NAMALWA (cell line): ENCODE measurements at places on chromosomes 5 and 9.

DNA sequence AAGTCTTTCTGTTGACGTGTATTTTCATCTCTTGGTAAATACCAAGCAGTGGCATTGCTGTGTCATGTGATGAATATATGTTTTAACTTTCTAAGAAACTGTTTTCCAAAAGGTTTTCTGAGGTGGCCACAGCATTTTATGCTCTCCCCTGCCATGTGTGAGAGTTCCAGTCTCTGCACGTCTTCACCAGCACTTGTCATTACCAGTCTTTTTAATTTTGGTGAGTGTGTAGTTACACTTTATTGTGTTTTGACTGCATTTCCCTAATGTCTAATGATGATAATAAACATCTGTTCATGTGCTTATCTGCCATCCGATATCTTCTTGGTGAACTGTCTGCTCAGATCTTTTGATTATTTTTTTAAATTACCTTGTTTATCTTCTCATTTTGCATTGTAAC lies 27.4 kb upstream of the GADD45G start:
- no peak for DNase-seq

- DNase-seq = no peak
These were observed 24.8 kb upstream of the LOX start for GRCh38 chr5:122102825-122103224.

- peak; percentile 60 for DNase-seq
These were observed 70.3 kb upstream of the EQTN start for GRCh38 chr9:27367175-27367798.

DNA sequence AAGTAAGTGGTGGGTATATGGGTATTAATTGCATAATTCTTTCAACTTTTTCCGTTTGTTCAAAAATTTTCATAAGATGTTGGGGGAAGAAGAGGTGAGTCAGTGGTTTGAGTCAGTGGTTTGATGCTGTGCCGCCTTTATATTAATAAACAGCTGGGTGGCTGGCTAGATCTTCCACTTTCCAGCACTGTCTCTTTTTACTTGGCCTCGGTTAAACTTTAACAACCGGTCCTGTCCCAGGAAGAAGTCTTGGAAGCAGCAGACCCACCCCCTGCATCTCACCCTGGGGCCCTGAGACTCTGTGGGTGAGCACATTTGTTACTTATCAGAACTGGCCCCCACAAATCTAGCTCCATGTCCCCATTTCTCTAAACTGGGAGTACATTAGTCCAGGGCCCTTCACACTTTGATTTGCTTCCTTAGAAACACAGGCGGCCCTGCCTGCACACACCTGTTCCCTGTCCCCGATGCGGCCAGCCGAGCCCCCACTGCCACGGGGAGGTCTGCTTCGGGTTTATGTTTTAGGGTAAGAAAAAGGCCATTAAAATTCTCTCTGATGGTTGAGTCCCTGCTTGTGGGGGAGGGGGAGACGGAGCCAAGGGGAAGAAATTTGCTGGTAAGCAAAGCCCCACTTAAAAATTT lies 90.7 kb downstream of the PTCH1 start:
- DNase-seq = no peak

GRCh38 chr9:93100276-93100636 lies 4.2 kb downstream of the CARD19 start:
- DNase-seq = no peak

DNA sequence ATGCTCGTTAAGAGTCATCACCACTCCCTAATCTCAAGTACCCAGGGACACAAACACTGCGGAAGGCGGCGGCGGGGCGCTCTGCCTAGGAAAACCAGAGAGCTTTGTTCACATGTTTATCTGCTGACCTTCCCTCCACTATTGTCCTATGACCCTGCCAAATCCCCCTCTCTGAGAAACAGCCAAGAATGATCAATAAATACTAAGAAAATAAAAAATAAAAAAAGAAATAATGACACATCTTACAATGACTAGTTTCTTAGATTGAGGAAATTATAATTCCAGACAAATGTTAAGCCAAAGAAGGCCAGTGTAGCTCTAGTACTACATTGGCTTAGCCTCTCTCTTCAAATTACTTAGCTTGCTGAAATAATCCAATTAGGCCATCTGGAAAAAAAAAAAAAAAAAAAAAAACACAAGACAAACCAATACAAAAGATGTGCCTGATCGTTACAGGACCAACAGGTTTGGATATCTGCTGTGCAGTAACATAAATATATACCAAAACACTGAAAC lies 58.0 kb downstream of the ANXA2R start:
- no peak for DNase-seq

GRCh38 chr5:90803381-90803780 lies 244.8 kb downstream of the ADGRV1 start:
- no peak for DNase-seq

GRCh38 chr5:111163000-111163399 lies 61.2 kb upstream of the CAMK4 start:
- no peak for DNase-seq

DNA sequence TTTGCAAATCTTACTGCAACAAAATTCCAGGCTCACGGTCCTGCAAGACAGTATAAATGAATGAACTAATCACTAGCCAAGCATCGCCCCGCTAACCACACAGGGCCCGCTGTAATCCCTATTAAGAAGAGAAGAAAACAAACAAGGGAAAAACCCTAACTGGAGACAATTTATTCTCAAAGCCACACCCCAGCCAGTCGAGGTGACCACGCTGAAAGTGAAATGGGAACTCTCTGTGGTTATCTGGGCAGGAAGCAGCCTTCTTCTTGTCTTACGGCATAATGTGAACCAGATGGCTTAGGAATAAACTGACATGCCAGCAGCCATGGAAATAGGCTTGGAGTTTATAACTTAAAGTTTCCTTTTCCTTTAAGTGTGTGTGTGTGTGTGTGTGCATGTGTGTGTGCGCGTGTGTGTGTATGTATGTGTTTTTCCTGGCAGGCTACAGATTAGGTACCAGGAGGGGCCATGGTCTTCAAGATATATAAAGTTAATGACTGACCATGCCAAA lies 120.2 kb downstream of the SEMA6A start:
- DNase-seq = no peak

DNA sequence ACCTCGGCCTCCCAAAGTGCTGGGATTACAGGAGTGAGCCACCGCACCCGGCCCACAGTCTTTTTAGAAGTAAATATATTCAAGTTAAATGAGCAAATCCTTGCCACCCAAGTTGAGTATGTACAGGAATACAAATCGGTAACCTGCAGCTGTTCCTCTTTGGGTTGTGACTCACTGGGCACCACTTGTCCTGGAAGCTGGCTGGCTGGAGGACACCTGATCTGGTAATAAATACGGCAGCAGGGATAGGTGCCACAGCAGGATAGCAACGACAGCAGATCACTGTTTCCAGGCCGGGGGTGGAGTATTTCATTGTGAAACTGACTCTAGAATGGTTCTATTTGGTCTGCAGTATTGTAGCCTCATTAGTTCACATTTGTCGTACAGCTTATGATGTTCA lies 35.7 kb upstream of the SLC36A2 start:
- no peak for DNase-seq

DNA sequence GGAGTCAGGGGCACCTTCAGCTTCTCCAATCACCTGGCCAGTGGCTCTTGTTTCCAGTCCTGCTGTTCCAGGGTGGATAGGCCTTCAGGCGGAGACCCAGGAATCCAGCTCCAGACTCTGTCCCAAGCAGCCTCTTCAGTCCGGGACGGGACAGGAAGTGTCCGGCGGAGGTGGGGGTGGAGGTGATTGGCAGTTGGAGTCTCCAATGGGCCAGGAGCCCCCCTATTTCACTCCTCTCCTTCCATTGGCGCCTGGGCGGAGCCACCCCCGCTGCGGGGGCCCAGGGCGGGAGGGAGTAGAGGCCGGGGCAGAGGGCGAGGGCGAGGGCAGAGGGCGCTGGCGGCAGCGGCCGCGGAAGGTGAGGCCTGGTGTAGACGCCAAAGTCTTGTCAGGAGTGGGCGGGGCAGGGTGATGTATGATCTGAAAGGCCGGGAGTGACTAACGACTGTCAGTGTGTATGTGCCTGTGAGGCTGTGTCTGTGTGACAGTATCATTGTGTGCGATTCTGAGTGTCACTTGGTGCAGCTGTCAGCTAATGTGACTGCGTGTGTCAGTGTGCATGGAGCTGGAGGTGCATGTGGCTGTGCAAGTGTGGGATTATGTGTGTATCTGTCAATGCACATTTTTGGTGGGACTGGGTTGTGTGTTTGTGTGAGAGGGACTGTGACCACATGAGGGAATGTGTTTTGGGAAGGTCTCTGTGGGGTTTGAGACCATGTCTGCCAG lies at the start of gene IL11RA:
TSS of gene IL11RA (plus strand) at position 310 of the 726 bp plus-strand sequence. CDS start 3,033 bp downstream, outside the sequence.
- no peak for DNase-seq

GRCh38 chr5:76710991-76711390 lies 4.9 kb upstream of the F2R start:
- DNase-seq = no peak

DNA sequence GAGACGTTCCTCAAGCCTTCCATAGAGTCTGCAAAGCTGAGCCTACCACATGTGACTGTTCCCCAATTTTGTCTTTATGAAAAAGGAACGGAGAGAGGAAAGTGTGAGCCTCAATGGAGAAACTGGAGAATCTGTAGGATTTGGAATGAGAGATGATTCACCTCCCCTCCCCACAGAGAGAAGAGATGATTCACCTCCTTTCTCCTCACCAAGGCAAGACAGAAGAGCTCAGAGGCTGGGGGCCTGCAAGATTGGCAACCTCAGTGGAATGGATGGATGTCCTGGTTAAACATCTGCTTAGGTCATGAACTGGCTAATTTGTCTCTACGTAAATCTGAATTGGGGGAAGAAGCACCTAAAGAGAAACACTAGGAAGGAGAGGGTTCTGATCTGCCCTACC lies 17.0 kb upstream of the MOCS2 start:
- DNase-seq = no peak

GRCh38 chr5:88879724-88880123 lies 3.3 kb downstream of the MEF2C start:
- peak; percentile 60 for DNase-seq

DNA sequence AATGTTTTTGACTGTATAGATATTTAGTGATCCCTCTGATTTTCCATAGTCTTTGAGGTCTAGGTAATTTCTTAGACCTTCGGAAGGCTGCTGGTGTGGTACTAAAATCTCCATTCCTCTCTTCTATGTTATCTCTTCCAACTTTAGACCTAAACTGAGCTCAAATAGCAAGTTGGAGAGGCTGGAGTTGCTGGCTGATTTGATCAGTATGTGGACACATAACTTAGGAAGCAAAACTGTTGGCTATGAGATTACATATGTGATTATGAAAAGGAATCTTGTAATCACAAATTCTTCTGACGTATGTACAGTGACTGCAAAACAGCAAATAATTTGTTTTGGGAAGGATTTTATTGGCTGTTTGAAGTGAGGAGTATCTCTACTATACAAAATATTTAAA lies 2.1 kb upstream of the SMAD5 start:
- no peak for DNase-seq

GRCh38 chr5:62689599-62690368 lies 111.2 kb downstream of the LRRC70 start:
- no peak for DNase-seq

- DNase-seq = no peak
These were observed 125.5 kb upstream of the LIFR start for GRCh38 chr5:38681966-38682365.

DNA sequence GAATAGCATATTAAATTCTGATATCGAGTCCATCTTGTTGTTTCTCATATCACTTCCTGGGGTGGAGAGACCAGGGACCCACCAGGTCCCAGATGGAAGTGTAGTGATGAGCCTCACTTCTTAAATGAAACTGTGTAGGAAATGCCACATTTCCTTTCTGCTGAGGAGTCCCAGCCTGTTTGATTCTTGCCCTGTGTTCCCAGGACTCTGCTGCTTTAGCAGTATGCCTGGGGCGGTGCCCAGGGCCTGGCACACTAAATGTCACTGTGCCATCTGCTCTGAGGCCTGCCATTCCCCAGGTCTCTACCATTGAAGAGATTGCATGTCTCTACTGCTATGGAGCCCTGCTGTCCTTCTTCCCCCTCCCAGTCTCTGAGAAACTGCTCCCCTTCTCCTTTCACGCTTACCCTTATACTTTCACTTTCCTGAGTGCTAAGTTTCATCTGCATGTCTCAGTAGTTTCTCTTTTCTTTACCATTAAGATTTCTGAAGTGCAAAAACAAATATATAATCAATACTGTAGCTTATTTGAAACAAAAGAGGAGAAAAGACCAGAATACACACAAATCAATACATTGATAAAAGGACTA lies 260.4 kb downstream of the GABRB2 start:
- no peak for DNase-seq

- no peak for DNase-seq
These were observed 76.0 kb upstream of the RNU6ATAC start for GRCh38 chr9:134240361-134240760.

DNA sequence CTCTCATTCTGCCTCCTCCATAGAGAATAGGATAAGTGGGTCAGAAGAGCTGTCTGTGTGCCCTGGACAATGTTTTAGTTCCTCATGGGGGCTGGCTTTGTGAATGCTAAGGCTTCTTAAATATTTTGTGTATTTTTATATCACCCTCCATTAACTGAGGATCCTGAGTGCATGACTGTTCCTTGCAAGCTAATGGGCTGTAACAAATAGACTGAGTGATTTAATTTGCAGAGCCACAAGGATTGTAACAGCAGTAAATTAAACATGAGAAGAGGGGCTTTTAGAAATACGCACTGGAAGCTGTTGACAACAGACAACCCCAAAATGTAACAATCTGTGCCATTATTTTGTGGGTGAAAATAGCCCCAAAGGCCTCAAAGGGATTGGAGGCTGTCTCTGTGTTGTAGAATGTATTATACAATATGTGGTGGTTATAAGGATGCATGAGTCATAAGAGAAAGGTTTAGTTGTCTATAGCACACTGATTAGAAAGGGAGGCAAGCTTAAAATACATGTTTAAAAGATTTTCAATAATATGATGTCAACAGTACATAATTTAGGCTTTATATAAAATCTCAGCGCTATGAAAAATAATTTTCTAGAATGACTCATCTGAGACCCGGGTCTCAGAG lies 152.7 kb upstream of the ACTBL2 start:
- DNase-seq = no peak

- DNase-seq = no peak
These were observed 384.7 kb upstream of the SMC2 start for GRCh38 chr9:103709366-103709765.

- no peak for DNase-seq
These were observed 4.9 kb upstream of the LHX2 start for GRCh38 chr9:124006448-124007361.

GRCh38 chr5:77981820-77982219 lies 205.7 kb upstream of the TBCA start:
- DNase-seq = no peak

GRCh38 chr5:4255441-4255840 lies 659.8 kb downstream of the IRX1 start:
- DNase-seq = no peak

GRCh38 chr5:40227366-40227765 lies 452.3 kb upstream of the PTGER4 start:
- DNase-seq = no peak

DNA sequence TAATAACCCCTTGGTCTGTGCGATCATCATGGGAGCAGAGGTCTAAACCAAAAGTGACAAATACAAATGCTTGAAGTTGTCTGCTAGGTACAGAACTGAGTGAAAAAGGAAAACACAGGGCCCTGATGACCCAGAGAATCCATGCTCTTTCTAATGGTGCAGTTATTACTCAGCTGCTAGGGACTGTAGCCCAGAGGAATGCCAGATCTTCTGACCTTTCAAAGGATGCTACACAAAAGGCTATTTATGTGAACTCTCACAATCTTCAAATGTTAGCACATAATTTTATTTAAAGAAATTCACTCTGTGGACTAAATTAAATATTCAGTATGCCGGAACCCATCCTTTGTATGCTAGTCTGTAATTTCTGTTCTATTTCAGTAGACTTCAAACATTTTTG lies 79.9 kb downstream of the PRR16 start:
- no peak for DNase-seq

- DNase-seq = no peak
These were observed 21.5 kb downstream of the SLC6A7 start for GRCh38 chr5:150211156-150212030.
